ENCODE measurements at places on chromosomes 11 and 22.

DNA sequence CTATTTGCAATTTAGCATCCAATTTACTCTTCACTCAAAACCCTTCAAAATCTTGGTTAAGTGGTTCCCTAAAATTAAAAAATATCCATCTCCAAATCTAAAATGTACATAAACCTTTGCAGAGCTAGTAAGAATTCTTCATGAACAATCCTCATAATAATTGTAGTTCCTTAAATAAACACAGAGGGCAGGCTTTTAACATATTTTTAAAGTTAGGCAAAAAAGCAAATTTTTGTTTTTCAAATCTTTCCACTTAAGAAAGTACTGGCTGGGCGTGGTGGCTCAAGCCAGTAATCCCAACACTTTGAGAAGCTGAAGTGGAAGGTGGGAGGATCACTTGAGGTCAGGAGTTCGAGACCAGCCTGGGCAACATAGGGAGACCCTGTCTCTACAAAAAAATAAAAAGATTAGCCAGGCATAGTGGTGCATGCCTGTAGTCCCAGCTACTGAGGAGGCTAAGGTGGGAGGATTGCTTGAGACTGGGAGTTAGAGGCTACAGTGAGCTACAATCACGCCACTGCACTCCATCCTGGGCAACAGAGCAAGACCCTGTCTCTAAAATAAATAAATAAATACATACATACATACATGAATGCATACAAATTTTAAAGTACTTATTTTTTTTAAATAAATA lies 25.1 kb upstream of the PLAAT3 start:
- DNase-seq = no peak

DNA sequence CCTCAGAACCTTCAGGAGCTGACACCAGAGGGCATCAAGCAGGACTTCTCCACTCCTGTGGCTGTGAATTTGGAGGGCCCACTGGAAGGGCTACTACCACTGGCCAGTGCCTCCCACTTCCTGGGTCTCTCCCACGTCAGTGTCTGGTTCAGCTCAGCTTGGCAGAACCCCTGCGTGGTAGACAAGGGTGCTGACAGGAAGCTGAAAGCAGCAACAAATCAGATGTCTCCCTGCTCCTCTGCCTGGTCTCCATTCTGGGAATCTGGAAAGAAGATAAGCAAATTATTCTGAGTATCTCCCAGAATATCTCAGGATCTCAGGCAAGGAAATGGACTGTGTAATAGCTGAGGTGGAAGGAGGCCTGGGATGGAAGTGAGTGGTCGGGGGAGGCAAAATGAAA lies 61.5 kb downstream of the TMPRSS5 start:
- no peak for DNase-seq

DNA sequence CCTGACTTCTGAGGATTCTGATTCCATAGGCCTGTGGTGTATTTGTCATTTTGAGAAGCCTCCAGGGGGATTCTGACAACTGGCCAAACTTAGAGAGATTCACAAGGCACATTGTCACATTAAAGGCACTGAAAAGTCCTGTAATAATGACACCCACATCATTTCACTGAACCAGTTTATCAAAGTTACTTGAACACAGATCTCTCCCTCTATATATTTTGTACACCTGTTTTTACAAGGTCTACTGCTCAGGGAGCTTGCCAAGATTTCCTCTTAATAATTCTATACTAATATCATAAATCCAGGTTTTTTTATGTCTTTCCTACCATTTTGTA lies 50.0 kb downstream of the LRRC74B start:
- no peak for DNase-seq

- no peak for DNase-seq
Measured at GRCh38 chr11:67023957-67024353, 1.0 kb downstream of the SYT12 start.

DNA sequence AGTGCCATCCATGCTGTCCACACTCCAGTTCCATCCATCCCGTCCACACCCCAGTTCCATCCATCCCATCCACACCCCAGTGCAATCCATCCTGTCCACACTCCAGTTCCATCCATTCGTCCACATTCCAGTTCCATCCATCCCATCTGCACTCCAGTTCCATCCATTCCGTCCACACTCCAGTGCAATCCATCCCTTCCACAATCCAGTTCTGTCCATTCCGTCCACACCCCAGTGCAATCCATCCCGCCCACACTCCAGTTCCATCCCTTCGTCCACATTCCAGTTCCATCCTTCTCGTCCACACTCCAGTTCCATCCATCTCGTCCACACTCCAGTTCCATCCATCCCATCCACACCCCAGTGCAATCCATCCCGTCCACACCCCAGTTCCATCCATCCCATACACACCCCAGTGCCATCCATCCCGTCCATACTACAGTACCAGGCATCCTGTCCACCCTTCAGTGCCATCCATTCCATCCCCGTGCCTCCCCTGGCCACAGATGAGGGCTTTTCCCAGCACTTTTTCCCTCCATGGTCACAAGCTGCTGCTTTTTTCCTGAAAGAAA lies 704.0 kb downstream of the BRD1 start:
- peak; percentile 1 for DNase-seq

DNA sequence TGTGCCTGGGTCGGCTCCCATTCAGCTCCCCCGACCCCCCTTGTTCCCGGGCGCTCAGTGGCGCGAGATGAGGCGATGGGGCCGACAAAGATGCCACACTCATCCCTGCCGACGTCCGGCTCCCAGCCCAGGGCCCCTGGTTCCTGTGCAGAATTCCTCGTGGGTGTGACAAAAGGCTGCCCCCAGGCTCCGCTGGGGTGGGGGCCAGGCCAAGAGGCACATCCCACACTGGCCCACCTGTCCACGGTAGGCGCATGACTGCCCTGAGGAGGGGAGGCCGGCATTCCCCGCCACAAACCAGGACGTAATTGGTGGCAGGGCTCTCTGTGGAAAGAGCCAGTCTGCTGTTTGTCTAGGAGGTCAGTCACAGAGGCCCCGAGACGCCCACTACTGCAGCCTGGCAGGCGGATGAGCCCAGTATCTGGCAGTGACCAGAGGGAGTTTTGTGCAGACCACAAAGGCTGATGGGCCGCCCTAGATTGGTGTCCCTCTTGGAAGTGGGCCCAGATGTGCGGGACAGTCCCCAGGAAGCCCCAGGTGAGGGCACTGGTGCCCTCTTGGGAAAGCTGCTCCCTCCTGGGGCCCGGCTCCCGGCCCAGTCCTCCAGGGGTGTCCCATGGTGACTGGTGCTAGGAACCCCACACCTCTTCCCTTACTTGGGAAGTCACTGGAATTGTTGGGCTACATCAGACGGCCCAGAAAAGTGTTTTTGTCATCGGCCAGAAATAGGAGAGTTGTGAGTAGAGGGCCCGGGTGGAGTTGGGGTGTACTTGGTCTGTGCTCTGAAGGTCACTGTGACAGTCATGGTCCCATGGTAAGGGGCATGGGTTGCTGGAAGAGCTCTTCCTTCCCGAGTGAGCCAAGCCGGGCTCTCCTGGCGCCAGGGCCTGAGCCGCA lies 5.8 kb downstream of the CCND1 start:
- DNase-seq = no peak

DNA sequence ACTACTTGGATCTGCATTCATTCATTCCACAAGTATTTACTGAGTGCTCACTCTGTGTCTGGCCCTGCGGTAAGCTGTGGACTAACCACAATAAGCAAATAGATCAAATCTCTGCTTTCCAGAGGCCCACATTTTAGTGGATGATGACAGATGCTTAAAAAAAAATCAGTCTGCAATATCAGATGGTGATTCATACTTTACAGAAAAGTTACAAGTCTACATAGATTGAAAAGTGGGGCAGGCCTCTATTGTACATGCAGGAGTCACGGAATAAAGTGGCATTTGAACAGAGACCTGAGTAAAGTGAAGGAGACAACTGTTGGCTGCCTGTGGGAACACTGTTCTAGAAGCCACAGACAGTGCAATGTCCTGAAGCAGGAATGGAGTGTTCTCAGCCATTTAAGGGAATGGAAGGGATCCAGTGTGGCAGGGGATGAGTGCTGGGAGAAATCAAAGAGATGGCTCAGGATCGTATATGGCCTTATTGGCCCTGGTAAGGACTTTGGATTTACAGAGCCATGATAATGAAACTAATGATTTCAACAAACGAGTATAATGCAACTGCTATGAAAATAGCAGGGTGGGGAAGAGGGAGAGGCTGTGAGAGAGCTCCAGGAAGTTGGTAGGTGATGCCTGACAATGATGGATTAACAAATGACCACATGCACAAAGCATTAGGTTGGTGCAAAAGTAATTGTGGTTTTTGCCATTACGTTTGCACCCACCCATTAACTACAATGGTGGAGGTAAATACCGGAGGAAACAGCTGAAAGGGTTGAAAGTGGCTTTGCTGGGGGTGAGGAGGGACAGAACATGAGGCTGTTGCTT lies 31.1 kb downstream of the TMEM45B start:
- peak; percentile 97 for DNase-seq

DNA sequence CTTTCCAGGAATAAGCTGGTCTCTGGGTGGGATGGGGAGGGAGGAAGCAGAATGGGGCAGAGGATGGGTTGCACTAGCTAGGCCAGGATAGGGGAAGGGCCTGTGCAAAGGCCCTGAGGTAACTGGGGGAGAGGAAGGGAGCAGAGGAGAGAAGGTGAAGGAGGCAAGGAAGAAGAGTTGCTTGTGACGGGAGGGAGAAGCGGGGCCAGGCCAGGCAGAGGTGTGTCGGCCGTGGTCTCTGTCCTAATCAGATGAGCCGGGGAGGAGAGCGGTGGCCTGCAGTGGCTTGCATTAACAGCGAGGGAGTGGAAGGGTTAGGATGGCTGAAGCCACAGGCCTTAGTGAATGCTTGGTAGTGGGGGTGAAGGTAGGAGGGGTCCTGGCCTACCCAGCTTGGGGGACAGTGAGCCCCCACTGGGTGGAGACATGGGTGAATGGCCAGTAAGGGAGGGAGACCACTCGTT lies 6.0 kb upstream of the DERL3 start:
- no peak for DNase-seq

GRCh38 chr22:22158965-22159364 lies 85.6 kb upstream of the VPREB1 start:
- no peak for DNase-seq

GRCh38 chr11:114848027-114848426 lies 169.7 kb downstream of the NXPE2 start:
- DNase-seq = no peak

DNA sequence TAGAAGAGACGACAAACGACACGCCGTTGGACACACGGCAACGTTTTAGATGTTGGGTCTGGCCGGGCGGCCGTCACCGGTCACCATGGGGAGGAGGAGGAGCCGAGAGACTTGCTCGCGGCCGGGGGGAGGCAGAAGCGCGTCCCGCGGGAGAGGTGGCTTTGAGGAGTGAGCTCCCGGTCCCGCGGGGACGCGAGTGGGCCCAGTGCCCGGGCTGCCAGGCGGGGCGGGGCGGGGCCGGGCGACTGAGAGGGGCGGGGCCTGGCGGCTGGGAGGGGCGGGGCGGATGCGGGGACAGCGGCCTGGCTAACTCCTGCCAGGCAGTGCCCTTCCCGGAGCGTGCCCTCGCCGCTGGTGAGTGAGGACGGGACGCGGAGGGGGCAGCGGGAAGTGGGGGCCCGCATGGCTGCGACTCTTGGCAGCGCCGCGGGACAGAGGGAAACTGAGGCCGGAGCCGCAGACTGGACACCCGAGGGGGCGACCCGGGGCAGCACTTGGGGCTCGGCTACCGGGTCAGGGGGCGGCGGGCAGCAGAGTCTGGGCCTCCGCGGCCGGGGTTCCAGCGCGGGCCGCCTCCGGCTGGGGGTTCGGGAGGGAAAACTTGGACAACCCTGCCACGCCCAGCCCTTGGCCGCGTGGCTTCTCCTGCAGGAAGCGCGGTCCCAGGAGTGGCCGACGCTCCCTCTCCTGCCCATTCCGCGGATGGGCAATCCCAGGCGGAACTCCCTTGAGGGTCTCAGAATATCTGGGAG lies at the start of gene TSPO:
TSS of gene TSPO (plus strand) at position 309 of the 752 bp plus-strand sequence. CDS start 7,680 bp downstream, outside the sequence.
- peak; percentile 53 for DNase-seq

DNA sequence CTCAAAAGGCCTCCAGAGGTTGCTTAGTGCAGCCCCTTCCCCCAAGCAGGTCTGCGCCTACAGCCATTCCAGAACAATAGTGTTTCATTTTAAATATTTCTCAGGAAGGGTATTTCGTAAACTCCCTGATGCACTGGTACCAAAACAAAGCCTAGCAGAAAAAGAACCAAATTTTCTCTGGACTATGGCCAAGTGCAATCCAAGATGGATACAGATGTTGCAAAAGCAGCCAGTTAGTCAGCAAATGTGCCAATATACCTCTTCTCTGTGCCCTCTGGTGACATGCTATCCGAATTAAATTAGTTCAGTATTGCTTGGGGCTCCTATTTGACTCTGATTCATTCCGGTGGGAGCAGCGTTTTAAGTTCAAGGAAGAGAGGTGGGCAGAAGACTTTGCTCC lies 247.8 kb downstream of the NTM start:
- DNase-seq = no peak

DNA sequence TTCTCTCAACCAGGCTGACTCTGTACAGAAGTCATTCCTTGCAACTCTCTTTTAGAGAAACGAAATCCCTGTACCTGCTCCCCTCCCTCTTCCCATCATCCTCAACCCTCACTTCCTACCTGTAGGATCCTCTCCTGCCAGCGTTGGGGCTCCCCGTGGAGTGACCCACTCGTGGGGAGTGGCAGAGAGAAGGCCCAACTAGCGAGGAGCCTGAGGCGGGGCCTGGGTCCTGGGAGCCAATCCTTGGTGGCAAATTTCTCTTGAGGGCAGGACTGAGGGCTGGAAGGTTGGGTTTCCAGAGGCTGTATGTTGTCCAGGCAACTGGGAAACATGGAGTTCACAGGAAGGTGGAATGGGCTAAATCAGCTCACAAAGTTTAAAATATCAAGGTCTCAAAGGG lies 10.4 kb downstream of the NHERF4 start:
- DNase-seq = peak; percentile 98

- no peak for DNase-seq
Measured at GRCh38 chr11:70476669-70477068, 78.3 kb downstream of the CTTN start.

GRCh38 chr11:129237880-129238638 lies 45.9 kb upstream of the ARHGAP32 start:
- no peak for DNase-seq

GRCh38 chr22:38246046-38246658 lies 26.7 kb downstream of the TMEM184B start:
- no peak for DNase-seq

DNA sequence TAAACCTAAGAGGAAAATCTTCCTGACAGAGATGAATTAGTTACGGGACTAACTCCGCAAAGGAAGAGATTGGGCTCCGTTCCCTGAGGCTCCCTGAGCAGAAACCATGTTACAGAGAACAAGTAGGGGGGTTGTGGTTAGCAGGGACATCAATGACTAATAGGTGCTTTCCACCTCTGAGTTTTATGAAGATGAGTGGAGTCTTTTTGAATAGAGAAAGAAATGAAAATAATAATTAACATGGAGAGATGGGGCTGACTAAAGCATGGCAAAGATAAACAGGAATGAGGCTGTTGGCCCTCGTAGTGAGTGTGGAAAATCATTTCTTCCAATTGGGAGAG lies 47.5 kb upstream of the PICALM start:
- DNase-seq = no peak

GRCh38 chr11:46435679-46436078 lies 44.1 kb upstream of the CHRM4 start:
- DNase-seq = no peak

DNA sequence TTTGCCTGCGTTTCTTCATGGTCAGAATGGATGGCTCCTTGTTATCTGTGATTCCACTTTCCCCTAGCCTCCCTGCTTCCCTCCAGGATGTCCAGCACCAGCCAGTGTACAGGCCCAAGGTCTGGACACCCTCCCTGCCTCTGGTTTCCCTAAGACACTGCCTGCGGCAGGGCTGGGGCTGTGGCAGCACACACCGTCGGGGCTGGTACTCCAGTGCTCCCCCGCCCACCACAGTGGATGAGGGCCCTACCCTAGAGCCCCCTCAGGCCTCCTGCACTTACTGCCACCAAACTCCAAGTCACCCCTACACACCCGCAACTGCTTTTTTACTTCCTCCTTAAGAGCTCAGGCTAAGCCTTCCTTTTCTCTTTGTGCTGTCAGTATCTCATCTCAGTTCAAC lies 28.9 kb downstream of the ZNF214 start:
- no peak for DNase-seq
